ENCODE measurements at places on chromosomes 3 and 15. TPM values are rescaled to one million over a fixed set of nuclear protein-coding genes. Genes with fewer than 3 reads are reported as not detected.

Gene CHRM5
- total RNA-seq: not detected

Gene LDHAL6B
- not detected for total RNA-seq

Gene BUB1B
- total RNA-seq: 71.6 TPM

Gene ITGB5
- total RNA-seq: 1.4 TPM

DNA sequence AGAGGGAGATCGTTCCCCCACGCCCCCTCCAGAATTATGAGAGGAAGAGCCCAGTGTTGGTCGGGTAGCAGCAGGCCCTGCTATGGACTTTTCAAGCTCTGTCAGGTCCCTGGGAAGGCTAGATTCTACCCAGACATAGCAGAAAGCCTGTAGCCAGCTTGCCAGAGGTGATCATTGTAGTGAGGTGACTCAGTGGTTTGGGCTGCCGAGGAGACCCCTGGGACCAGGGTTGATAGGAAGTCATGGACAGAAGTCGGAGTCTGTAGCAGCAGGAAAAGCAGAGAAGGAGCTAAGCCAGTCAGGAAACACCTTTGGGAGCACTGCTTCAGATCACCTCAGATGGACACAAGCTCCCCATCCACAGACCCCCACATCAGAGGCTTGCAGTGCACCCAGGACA is 67.7 kb downstream of the CCNL1 start:
- no peak for DNase-seq

DNA sequence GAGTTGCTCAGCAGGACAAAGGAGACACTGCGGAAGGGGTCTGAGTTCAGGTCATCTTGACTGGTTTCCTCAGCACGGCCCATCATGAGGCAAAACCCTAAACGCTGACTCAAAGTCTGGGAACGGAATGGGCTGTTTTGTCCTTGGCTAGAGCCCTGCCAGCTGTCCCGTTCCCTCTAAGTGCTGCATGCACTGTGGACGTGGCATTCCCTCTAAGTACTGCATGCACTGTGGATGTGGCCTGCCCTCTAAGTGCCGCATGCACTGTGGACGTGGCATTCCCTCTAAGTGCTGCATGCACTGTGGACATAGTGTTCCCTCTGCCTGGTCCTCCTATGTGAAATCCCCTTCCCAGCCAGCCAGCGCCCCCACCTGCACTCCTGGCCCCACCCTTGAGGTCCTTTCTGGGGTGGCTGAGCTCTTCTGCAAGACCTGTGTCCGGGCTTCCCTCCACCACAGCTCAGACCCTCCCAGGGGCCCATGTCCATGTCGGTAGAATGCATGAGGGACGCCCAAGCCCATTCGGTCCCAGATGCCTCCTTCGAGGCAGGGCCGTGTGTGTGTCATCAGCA is 36.7 kb downstream of the TM2D3 start:
- DNase-seq: no peak

DNA sequence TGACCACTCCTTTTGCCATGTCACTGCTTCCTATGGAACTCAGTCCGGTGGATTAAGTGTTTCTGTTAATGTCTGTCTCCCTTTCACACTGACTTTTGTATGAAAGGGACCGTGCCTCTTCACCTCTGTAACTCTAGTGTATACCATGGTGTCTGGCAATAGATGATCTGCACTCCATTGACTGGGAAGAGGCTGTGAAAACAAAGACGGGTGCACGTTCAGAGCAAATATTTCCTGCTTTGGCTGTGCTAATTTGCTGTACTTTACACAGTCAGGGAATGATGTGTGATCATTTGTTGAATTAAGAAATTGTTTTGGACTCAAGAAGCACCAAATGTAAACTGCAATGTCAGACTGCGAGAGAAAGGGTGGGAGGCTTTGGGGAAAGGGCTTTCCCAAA is 315.2 kb downstream of the RORA start:
- DNase-seq: no peak
